ENCODE measurements at places on chromosomes 4 and X.

- no peak for DNase-seq
Observed at GRCh38 chrX:31190221-31190975, 118.6 kb upstream of the FTHL17 start.

GRCh38 chr4:55372259-55372658 lies 23.5 kb upstream of the TMEM165 start:
- no peak for DNase-seq

- no peak for DNase-seq
Observed at GRCh38 chr4:121728798-121729226, 32.0 kb upstream of the ANXA5 start.

DNA sequence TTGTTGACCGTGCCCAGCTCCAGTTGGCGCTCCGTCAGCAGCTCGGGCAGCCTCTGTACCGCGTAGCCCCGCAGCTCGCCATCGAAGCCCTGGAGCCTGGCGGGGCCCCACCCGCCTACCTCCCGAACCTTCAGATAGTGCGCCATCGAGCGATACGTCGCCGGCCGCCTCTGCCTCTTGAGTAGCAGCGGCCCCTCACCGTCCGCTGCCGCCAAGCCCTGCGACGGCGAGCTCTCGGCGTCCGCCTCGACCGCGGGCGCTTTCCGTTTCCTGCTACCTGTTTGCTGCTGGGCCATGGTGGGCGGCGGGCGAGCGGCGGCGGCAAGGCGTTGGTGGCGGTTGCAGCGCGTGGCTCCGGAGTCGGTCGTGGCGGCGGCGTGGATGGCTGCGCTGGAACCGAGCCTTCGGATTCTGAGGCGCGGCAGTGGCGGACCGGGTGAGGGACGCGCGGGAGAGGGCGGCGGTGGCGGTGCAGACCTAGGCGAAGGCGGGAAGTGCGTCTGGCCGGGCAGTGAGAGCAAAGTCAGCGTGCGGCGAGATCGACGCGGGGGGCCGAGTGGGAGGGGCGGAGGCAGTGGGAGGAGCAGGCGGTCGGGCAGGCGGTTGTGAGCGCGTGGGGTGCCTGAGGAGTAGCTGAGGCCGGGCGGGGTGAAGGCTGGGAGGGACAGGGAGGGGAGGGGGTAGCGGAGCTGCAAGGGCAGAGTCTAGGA lies at the start of gene DCAF12L1:
Gene DCAF12L1, minus strand, starts transcription at position 502 of the 710 bp plus-strand sequence. Its CDS starts 206 bp downstream, at position 296.
- DNase-seq = no peak

GRCh38 chr4:2850966-2851798 lies 7.5 kb downstream of the ADD1 start:
- no peak for DNase-seq

DNA sequence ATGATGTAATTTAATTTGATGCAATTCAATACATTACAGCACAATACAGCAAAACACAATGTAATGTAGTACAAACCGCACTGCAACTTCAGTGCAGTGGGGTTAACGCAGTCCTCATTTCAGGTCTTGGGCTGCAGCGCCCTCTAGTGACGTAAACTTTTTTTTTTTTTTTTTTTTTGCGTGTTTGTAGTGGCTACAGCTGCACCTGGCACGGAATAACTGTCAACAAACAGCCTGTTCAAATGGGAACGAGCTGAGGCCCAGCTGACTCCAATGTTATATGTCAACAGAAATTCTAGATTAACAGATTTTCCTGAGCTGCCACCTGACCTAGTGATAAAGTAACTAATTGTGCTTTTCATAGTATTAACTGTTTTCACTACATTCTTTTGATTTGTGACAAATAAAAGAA lies 33.5 kb upstream of the RASSF6 start:
- peak; percentile 63 for DNase-seq

DNA sequence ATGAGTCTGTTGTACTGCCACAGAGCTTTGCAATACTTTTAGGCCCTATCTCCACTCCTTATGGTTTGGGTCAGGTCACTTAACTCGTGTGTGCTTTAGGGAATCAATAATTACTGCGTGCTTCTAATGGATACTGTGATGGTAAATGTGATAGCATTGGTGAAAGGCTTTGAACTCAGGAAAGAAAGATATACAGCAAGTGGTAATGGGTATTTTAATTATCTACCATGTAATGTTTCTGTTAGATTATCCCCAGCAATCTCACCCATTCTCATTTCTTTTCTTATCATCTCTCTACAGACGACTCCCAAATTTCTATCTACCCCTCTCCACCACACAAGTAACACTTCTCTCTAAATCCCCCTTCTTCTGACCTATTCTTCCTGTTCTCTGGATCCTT lies 128.6 kb downstream of the GPC3 start:
- no peak for DNase-seq

- DNase-seq = peak; percentile 55
Observed at GRCh38 chr4:36244257-36245082, at the start of gene ARAP2. ARAP2 (minus strand) TSS chr4:36244514; CDS start chr4:36229486, 15,028 bp downstream.

- DNase-seq = no peak
Observed at GRCh38 chr4:182126096-182126495, 117.1 kb upstream of the TENM3 start.

- no peak for DNase-seq
Observed at GRCh38 chrX:2879670-2880069, 49.5 kb downstream of the ARSD start.

GRCh38 chr4:80011636-80012236 lies 61.3 kb downstream of the ANTXR2 start:
- no peak for DNase-seq

DNA sequence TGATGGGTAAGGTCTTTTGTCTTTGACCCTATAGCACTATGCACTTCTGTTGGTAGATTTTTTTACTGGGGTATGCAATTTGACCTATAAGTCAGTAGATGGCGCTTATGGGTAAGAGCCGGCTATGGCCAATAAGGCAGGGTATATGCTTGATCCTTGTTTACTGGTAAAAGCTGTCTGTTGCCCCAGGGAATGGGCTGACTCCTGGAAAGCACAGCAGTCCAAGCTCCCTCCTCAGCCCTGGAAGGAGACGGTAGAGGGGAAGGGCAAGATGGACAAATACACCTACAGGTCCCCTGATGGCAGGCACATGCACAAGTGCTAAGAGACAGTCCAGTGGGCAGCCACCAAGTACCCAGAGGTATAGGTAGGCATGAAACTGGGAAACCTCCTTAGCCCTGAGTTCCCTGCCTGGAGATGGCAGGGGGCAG lies 63.7 kb downstream of the ADAMTS3 start:
- DNase-seq = peak; percentile 61

DNA sequence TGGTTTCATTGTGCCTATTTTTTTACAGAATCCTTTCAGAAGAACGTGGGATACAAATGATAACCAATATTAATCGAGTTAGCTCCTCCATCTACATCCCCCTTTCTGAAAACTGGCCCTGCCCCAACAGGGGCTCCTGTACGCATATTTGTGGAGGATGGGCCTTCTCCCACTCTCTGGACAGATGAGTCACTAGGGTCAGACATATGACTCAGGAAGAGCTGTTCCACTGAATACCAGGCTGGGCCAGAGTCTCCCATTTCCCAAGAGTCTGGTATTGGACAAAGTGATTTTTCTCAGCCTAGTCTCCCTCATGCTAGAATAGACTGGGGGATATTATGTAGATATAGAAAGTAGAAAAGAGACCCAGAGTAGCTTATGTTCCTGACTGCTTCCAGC lies 142.4 kb downstream of the TSPAN5 start:
- no peak for DNase-seq

GRCh38 chr4:112520598-112521122 lies 4.7 kb upstream of the NEUROG2 start:
- DNase-seq = no peak

DNA sequence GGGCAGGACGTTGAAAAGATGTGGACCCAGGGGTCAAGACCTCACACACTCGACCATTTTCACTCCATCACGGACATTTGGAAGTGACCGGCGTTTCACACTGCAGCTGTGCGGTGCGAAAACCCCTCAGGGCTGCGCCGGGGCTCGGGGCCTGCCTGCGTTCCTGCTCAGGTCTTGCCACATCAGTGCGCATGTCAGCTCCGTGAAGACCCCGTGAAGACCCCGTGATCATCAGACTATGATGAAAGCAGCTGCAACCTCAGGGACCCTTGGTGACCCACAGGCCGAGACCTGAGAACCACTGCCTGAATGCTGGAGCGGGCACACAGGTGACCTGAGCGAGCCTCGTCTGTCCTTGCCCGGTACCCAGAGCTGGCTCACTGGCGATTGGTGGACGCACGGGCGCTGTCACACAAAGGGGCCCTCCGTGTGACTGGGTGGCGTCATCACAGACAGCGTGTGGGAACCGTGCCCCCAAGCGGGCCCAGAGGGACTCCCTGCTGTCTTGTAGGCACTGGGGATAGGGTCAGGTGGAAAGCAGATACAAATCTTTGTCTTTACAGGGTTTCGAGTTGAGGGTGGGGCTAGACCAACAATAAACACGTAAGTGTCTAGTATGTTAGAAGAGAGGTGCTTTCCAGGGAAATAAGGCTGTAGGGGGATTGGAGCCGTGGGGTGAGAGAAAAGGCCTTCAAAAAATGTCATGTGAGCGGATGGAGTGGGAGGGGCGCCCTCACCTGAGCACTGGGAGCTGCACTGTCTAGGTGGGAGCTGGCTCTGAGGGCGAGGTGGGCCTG lies 12.7 kb downstream of the MSANTD1 start:
- DNase-seq = no peak

DNA sequence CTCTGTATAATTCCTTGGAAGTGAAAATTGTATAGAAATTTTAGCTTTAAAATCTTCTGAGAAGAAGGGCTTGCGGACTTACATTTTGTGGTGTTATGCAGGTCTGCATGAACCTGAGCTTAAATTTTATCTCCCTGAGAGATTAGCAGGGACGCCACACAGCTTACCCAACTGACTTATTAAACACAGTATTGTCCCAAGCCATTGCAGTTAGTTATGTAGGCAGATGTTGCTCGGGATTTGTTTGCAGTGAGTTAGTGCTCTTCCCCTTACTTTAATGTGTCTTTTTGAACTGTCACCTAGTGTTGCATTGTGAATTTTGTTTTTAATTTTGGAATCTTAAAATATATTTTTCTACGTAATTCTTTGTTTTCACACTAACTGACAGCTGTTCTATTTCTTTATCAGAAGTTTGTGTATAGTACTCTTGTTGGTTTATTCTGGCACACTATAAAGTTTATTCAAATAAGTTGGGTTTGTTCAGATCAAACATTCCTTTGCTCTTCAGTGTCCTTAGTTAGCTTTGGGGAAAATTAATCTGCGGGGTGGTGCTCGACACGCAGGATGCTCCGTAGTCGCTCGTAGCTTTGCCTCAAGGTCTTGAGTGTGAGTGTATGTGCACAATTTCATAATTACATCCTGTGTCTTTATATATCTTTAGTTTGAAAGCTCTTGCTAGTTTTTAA lies 145.4 kb downstream of the STIM2 start:
- DNase-seq = no peak

DNA sequence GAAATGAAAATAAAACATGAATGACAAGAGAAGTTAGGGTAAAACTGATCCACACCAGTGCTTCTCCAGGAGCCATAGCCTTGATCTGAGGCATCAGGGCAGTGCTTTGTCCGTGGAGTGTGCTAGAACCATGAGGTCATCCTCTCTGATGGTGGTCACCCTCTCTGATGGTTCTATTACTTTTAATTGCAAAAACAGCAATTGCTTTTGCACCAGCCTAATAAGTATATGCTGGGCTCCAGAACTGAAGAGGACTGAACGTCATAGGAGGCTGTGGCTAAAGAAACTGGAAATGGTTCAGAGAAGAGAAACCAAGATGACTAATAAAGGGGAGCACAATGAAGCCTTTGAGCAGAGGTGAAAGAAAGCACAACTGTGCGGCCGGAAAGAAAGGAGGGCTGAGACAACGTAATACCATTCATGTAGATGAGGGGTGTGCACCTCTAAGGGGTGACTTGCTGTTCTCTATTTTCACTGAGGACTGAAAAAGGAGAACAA lies 17.0 kb upstream of the TMEM154 start:
- DNase-seq = no peak

GRCh38 chr4:126976850-126977632 lies 655.7 kb upstream of the INTU start:
- DNase-seq = no peak

- DNase-seq = peak; percentile 5
Observed at GRCh38 chr4:102663073-102663472, 97.7 kb downstream of the MANBA start.

DNA sequence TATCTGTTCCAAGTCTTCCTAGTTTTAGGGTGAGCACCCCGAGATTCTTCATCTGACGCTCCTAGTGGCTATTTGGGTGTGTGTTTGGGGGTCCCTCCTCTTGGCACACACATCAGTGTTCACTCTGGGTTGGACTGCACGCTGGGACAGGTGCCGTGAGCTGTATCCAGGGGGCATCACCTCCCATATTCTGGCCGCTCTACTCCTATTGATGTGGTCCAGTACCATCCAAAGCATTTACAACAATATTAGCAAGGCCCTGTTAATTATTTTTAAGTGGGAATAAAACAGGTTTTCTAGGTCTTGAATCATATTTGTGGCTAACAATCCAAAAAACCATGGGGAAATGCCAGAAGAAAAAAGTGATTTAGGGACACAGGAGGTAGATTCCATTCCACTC lies 26.4 kb downstream of the CYTL1 start:
- DNase-seq = no peak

- no peak for DNase-seq
Observed at GRCh38 chr4:7593646-7594412, 159.1 kb upstream of the PSAPL1 start.

DNA sequence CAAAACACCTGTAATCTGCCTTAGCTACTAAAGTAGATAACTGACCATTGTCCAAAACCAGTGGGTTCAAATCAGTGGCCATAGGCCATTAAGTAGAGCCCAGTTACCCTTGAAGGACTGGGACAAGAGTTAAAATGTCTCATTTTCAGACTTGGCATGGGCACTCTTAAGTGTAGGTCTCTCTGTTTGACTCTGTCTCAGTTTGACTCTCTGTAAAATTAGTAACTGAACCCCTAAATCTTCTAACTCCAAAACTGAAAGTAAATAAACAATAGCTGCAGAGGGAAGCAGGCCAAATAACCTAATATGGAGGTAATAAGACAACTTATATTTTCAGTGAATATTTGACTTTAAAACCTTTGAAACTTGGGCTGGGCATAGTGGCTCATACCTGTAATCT lies 89.1 kb downstream of the SLC16A2 start:
- no peak for DNase-seq

- DNase-seq = no peak
Observed at GRCh38 chrX:30930143-30930542, 41.1 kb upstream of the TAB3 start.

DNA sequence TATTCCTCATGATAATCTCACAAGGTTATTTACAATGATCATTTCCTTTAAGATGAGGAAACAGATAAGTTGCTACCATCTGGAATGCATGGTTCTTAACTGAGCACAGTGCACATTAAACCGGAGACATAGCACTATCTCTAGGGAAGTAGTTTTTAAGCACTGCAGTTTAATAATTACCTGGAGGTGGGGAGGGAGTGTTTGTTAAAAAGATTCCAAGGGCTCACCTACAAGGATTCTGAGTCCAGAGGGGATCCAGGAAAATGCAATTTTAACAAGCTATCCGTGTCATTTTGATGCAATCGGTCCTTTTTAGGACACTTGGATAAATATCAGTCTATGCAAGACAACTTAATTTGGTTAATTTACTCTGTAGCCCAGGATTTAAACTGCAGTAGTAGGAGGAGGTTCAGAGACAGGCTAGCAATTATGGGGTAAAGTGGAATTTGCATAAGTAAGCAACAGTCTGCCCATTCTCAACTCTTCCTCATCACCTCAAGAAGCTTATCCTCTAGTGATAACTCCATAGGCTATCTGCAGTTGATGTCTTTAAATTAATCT lies 2.8 kb upstream of the PDLIM5 start:
- no peak for DNase-seq

GRCh38 chr4:86560447-86560846 lies 33.7 kb upstream of the PTPN13 start:
- no peak for DNase-seq

- no peak for DNase-seq
Observed at GRCh38 chr4:52729586-52729985, 21.6 kb downstream of the ERVMER34-1 start.

- no peak for DNase-seq
Observed at GRCh38 chrX:131792356-131792749, 230.7 kb upstream of the STK26 start.

Data from Kasumi-1 (cell line).